ENCODE measurements at places on chromosomes 3 and 15. TPM values are rescaled to one million over a fixed set of nuclear protein-coding genes. Genes with fewer than 3 reads are reported as not detected.

The DUOX1 gene
- polyA plus RNA-seq: not detected

The DISP2 gene
- 0.42 TPM for polyA plus RNA-seq

The MED12L gene
- polyA plus RNA-seq: 0.05 TPM

The CCR5 gene
- not detected for polyA plus RNA-seq

The STXBP5L gene
- not detected for polyA plus RNA-seq

DNA sequence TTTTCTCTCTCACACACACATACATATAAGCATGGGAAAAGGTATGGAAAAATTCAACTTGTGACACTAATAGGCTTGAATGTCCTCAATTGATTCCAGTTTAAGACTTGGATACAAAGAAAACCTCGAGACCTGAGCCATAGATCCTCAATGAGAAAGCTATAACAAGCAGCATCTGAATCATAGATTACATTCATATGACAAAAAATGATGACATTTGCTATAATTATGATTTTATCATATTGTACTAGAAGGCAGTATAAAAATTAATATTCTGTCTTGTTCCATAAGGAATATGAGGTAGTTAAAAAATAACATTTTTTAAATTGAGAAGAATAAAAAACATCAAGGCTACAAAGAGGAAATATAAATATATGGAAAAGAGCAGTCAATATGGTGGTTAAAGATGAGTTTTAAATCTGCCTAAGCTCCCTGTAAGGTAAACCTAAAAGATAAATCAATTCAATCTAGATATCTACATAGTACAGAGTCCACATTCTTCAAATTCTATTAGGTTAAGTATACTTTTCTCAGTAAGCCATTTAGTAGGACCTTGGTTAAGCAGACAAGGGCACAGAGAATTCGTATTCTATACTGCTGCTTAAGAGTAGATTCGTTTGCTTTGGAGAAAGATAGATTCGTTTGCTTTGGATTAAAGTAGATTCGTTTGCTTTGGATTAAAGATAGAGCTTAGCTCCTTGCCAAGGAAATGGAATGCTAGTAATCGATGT, 175.7 kb downstream of the STAG1 start:
- no peak for DNase-seq
- no peaks in the 10 kb centered on the region for H3K36me3 ChIP-seq
- H3K27me3 ChIP-seq: no peaks in the 10 kb centered on the region
- H3K4me1 ChIP-seq: no peaks in the 10 kb centered on the region

DNA sequence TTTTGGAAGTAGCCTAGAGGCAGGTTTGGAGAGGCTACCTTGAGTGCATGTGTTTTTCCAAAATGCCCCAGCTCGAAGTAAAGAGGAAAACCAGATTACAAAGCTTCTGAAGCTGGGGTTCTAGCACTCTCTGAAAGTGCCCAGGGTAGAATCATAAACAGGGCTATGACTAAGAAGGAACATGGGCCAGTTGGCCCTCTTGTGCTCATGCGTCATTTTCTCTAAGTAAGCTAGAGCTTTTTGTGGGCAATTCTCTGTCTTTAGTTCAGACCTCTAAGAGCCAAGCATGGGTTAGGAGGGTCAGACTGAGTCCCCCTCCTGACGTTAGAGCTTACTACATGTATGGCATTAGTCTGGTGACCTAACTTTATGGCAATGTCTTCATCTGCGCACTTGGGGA, 129.5 kb upstream of the UMPS start:
- H3K4me1 ChIP-seq: no peaks in the 10 kb centered on the region
- no peak for DNase-seq
- H3K36me3 ChIP-seq: no peaks in the 10 kb centered on the region

DNA sequence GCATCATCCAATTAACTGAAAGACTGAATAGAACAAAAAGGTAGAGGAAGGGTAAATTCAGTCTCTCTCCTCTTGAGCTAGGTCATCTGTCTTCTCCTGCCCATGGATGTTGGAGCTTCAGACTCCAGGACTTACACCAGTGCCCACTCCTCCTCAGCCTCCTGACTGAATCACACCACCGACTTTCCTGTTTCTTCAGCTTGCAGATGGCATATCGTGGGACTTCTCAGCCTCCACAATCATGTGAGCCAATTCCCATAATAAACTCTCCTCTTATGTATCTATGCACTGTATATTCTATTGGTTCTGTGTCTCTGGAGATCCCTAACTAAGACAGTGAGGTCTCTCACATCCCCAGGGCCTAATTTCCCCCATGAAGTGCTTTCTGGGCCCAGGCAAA, 140.4 kb downstream of the CD47 start:
- no peak overlapping the region for H3K27ac ChIP-seq
- H3K4me3 ChIP-seq: no peak overlapping the region
- peaks cover 2% of the 10 kb centered on the region for H3K27me3 ChIP-seq
- no peak for DNase-seq
- H3K36me3 ChIP-seq: no peaks in the 10 kb centered on the region

DNA sequence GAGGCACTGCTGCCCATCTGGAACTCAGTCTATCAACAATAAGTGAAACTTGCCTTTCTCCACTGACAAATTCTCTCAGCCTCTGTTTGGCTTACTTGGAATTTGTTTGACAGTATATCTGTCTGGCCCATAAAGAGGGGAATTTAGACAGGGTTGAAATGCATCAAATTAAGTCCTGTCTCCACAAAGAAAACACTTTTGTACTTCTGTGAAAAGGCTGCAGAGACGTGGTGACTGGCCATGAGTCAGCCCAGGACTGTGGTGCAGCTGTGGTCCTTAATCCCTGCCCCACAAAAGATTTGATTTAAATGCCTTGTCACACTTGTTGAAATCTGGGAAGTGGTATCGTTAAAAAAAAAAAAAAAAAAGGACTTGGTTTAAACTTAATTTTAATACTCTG, 47.5 kb downstream of the RYR3 start:
- H3K27ac ChIP-seq: no peak overlapping the region
- H3K36me3 ChIP-seq: no peaks in the 10 kb centered on the region
- no peak overlapping the region for H3K4me3 ChIP-seq
- no peaks in the 10 kb centered on the region for H3K4me1 ChIP-seq
- H3K27me3 ChIP-seq: no peaks in the 10 kb centered on the region

- H3K36me3 ChIP-seq: no peaks in the 10 kb centered on the region
- H3K4me3 ChIP-seq: no peak overlapping the region
- DNase-seq: no peak
- peaks cover 2% of the 10 kb centered on the region for H3K4me1 ChIP-seq
Measured at GRCh38 chr15:35066094-35066493, 19.0 kb downstream of the NANOGP8 start.

DNA sequence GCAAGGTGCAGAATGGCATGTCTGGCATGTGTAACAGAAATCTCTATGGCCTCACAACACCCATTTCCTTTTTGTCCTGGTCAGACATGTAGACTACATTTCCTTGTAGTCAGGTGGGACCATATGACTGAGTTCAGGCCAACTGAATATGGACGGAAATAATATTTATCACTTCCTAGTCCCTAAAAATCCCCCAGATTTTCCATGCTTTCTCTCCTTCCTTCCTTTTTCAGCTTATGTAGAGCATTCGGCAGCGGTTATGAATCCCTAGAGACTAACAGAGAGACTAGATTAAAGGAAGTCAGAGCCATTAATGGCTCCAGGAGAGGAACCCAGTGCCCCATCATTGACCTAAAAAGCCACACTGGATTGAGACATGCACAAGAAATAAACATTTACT, 35.8 kb downstream of the SLC9A9 start:
- no peaks in the 10 kb centered on the region for H3K36me3 ChIP-seq
- no peak overlapping the region for H3K27ac ChIP-seq
- DNase-seq: no peak
- H3K4me1 ChIP-seq: peaks cover 3% of the 10 kb centered on the region
- no peaks in the 10 kb centered on the region for H3K27me3 ChIP-seq

- no peaks in the 10 kb centered on the region for H3K27me3 ChIP-seq
- H3K4me1 ChIP-seq: no peaks in the 10 kb centered on the region
- no peak overlapping the region for H3K27ac ChIP-seq
- H3K36me3 ChIP-seq: no peaks in the 10 kb centered on the region
- no peak overlapping the region for H3K4me3 ChIP-seq
- no peak for DNase-seq
Measured at GRCh38 chr15:94674296-94674695, 442.9 kb downstream of the MCTP2 start.

All from IMR-90 (cell line).